ENCODE measurements at places on chromosomes 5 and 9.

DNA sequence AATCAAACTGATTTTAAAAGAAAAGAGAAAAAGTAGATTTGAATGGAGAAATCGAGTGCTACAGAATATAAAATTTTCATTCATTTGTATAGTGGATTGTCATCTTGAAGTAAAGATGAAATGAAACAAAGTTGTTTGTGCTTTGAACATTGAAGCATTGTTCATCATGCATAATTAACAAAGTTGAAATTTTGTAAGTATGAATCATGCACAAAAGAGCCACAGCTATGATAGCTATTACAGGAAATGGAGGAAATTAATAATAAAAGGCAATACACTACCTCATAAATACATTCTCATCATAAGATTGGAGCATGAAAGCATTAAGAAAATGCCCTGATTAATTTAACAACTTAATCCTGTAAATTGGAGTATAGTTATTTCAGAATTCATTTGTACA lies 153.4 kb upstream of the TLX3 start:
- DNase-seq, result no peak

DNA sequence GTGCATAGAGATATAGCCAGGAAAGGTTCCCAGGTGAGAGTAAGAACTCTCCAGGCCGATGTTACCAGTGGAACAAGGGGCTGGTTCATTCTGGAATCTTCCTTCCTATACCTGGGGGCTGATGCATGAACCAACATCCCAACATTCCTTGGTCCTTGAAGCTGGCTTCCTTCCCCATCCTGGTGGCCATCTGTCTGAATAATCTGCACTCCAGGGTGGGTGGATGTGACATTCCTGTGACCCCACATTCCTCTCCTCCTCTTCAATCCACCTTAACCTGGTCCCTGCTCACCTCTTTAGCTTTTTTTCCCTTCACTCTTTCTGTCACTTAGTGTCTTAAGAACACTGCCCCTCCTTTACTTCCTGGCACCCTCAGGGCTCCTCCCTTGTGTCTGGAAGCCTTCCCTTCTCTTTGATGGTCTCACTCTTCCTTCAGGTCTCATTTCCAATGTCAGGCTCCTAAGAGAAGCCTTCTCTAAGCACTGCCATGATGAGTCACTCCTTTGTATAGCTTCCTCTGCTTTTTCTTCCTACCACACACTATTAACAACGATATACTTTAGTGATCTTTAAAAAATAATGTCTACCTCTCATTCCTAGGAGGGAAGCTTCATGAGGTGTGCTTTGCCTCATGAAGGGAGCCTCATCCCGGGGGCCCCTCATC lies 80.3 kb downstream of the BOD1 start:
- DNase-seq, result no peak

GRCh38 chr5:88539693-88540365 lies 271.2 kb upstream of the TMEM161B start:
- no peak for DNase-seq

- no peak for DNase-seq
Measured at GRCh38 chr5:151667083-151667482, 19.6 kb downstream of the SPARC start.

DNA sequence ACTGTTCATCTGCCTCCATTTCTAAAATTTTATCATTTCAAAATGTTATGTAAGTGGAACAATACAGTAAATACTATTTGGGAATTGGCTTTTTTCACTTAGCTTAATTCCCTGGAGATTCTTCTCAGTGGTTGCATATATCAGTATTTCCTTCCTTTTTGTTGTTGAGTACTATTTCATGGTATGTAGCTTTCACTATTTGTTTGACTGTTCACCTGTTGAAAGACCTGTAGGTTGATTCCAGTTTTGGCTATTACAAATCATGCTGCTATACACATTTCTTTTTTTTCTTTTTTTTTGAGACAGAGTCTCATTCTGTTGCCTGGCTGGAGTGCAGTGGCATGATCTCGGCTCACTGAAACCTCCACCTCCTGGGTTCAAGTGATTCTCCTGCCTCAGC lies 33.0 kb upstream of the PWWP2A start:
- no peak for DNase-seq

- no peak for DNase-seq
Measured at GRCh38 chr9:70120834-70121510, 77.3 kb downstream of the MAMDC2 start.

DNA sequence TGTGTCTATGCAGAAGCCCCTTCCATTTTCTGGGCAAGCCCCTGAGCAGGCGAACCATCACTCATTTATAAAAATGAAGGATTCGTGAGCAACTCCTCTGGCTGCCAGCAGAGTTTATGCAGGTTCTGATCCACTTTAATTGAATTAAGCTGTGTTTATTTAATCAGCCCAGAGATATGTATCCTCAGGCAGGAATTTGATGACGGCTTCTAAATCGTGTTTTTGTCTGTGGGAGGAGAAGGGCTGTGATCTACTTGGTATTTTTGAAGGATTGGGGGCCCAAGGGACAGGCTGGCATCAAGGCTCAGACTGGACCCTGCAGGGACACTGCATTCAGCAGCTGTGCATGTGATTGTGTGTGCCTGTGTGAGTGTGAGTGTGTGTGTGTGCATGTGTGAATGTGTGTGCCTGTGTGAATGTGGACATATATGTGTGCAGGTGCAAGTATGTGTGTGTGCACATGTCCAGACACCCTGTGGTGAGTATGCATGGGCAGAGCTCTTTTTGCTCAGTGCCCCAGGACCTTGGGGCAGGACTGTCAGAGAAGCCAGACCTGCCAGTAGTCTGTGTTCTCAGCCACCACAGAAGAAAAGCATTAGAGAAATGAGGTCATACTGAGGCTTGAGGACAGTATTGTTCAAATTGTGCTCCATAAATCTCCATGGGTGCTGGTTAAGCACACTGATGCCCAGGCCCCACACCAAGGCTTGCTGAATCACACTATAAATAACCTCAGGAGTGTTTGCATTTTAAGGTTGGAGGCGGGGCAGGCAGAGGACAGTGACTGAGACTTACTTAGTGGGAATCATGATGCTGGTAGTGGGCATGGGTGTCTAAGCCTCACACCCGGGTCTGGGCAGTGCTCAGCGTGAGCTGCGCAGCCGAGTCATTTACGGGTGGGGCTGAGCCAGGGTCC lies 164.0 kb downstream of the CARTPT start:
- no peak for DNase-seq

- no peak for DNase-seq
Measured at GRCh38 chr9:120289990-120290975, 289.7 kb downstream of the CDK5RAP2 start.

GRCh38 chr9:38278931-38279679 lies 113.4 kb upstream of the ALDH1B1 start:
- no peak for DNase-seq
